ENCODE measurements at places on chromosomes 7 and 10.
A peak's percentile ranks its signal among the peaks of the same experiment; 100 is the strongest.

DNA sequence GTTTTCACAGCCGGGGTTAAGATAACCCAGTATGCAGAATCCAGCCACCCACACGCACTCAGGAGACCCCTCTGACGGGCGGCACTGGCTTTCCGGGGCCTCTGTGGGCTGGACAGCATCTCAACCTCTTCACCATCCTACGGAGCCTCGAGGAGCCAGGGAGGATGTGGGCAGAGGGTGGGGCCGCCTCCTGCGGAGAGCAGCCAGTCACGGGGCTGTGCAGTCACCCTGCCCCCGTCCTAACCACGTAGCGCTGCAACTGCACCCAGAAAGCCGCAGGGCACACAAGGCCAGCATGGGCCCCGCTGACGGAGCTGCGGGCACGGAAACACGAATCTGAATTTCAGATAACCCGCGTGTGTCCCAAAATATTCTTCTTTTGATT lies 270.3 kb downstream of the ELFN1 start:
- peak; percentile 65 for DNase-seq

DNA sequence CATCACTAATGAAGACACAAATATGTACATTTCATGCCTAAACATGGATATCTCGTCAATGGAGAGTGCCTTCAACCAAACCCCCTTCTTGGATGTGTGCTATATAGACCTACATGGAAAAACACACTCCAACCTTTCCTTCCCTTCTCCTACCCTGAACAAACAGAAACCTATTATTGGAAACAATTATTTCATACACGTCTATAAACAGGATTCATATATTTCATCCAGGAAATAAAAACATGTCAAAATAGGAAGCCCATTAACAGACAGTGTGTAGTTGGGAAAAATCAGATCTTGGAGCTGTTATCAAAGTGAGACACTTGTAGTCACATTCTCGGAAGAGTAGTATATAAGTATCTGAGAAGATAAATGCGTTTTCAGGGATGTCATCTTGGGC lies 81.1 kb downstream of the NRP1 start:
- DNase-seq: no peak

GRCh38 chr7:143120691-143121405 lies 11.0 kb upstream of the PIP start:
- no peak for DNase-seq

DNA sequence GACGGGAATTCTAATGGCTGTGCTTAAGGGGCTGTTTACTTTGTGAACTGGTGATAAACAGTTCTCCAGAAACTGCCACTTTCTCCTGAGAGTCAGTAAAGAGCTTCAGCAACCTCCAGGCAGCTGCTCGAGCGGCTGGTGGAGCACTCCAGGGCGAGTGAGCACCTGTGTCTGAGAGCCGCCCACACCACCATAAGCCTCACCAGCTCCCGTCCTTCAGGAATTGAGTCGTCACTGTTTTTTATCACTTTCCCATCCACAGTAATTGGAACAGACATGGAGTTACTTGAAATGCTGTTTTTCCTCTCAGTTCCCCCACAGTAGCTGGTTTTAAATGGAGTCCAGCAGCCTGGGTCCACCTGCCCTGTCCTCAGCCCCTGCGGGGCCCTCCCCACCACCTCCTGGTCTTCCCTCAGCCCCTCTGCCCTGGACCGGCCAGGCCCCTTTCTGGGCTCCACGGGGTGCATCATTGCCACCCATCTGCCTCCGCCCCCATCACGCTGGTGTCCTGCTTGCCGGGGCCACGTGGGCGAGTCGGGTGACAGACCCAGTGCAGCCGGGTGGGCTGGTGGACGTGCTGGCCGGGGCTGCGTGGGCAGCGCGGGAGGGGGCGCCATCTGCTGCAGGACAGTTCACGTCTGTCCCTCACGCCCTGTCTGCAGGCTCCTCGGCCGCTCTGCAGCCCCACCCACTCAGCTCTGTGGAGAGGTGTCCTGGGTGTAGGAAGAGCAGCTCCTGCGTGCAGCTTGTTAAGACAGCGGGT lies 56.0 kb downstream of the NKX6-2 start:
- no peak for DNase-seq

GRCh38 chr7:75028299-75028698 lies 45.3 kb downstream of the RCC1L start:
- DNase-seq: no peak

GRCh38 chr10:72925951-72926465 lies 28.6 kb downstream of the PLA2G12B start:
- DNase-seq: no peak

DNA sequence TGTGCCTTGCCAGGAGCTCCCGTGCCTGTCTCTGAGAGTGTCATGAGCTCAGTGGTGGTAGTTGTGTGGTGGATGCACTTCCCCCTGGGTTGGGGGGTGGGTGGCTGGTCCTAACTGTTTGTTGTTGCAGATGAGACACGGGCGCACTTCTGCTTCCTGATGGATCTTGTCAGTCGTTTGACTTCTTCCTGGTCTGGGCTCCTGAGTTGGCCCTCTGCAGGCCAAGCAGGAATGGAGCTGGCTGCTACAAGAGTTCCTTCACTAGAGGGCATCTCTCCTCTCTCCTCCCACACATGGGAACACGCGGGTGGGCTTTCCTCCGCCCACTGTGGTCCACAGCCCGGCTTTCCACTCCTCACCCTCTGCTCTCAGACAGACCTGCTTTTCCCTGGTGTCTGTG lies 82.0 kb downstream of the BMS1 start:
- no peak for DNase-seq

GRCh38 chr10:47305566-47305965 lies 5.6 kb downstream of the GDF10 start:
- DNase-seq: no peak

GRCh38 chr7:83267141-83267631 lies 104.5 kb upstream of the PCLO start:
- no peak for DNase-seq

DNA sequence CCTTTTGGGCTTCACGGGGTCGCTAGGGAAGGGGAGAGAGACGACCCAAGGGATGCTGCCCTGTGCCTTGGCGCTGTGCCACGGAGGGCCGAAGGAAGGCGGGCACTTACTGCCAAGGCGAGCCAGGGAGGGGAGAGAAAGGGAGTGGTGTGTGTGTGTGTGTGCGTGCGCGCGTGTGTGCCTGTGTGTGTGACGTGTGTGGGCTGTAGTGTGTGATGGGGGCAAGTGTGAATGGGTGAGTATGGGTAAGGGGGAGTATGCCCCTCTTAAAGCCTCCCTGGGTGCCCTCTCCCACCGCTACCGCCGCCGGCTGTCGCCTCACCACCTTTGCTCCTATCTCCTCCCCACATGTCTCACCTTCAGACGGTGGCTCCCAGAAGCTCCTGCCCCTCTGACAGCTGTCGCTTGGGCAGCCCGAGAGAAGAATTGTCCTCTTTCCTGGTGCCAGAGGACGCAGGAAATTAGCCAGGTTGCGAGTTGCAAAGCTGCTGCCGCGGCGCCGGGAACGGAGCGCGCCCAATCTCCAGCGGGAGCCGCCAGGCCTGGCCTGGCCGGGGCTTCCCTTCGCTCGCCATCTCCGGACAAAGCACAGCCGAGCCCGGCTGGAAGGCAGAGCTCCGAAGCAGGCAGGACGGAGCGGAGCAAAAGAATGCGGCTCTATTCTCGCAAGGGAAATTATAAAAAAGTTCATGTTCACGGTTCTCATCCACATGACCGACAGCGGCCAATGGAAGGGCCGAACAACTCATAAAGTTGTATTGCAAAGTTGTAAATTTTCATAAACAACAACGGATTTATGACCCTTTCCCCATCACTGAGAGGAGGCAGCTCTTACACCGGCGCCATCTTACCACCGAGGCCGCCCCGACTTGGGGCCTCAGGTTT lies at the start of gene HOXA3:
HOXA3 (minus strand) TSS at position 653 of the 885 bp plus-strand sequence. CDS start 41,943 bp downstream, outside the sequence.
- DNase-seq: peak; percentile 78

GRCh38 chr7:151652111-151652510 lies 132.4 kb upstream of the RHEB start:
- no peak for DNase-seq

DNA sequence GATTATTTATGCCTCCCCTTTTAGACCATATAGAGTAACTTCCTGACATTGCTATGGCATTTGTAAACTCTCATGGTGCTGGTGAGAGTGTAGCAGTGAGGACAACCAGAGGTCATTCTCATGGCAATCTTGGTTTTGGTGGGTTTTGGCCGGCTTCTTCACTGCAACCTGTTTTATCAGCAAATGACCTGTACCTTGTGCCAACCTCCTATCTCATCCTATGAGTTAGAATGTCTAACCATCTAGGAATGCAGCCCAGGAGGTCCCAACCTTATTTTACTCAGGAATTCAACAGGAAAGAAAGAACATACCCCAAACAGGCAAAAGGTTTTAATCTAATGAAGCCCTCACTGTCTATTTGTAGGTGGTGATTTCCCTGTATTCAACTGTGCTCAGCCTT lies 205.4 kb upstream of the YAE1 start:
- no peak for DNase-seq

GRCh38 chr10:118793545-118793944 lies 38.8 kb upstream of the CACUL1 start:
- no peak for DNase-seq

- DNase-seq: peak; percentile 14
Observed at GRCh38 chr10:86373828-86374227, 7.2 kb upstream of the GRID1 start.

DNA sequence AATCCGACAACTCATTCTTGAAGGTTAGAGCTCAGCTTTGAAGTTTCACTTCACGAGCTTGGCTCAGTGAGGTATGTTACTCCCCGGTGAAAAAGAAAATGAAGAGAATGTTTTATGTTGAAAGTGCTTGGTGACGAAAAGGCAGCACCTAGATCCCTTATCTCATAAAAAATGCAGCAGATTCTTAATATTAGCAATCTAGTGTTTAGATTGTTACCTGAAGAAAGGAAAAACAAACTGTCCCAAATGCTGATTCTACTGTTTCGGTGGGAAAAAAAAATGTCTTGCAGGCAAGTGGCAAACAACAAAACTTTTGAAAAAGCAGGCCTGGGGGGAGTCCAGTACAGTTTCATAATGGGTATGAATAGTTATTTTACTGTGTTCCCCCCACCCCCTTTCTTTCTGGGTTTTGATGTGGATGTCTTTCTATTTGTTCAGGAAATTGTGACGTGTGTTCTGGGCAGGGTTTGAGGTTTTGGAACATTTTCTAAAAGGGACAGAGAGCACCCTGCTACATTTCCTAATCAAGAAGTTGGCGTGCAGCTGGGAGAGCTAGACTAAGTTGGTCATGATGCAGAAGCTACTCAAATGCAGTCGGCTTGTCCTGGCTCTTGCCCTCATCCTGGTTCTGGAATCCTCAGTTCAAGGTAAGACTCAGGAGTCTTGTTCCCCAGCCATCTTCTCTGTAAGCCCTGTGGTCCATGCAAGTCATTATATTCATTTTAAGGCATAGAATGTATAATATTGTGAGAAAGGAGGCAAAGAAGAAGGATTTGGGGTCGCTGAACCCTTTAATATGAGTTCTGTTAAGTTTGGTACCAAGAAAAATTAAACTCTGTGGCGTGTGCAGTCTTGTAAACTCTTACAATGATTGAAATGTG lies at the start of gene SRGN:
SRGN (plus strand) TSS at position 514 of the 881 bp plus-strand sequence; CDS start at position 569, 55 bp downstream.
- DNase-seq: peak; percentile 84

DNA sequence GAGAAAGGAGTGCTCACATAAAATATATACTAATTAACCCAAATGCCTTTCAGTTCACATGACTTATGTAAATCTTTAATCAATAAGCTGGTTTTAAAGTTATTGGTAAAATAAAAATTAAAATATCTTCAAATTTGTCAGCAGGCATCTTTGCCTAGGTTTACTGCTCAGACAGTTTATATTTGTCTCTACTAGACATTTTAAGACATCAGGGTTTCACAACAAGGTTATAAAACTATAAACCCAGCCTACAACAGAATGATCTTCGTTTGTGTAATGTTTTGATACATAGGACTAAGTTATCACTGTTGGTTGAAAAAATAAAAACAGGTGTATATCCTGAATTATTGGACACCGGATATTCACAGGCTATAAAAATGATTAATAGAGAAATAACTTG lies 67.4 kb downstream of the TYW1B start:
- DNase-seq: no peak

GRCh38 chr7:76074972-76075370 lies 27.1 kb downstream of the MDH2 start:
- DNase-seq: no peak

GRCh38 chr7:129017933-129018538 lies 36.9 kb downstream of the TNPO3 start:
- DNase-seq: no peak

DNA sequence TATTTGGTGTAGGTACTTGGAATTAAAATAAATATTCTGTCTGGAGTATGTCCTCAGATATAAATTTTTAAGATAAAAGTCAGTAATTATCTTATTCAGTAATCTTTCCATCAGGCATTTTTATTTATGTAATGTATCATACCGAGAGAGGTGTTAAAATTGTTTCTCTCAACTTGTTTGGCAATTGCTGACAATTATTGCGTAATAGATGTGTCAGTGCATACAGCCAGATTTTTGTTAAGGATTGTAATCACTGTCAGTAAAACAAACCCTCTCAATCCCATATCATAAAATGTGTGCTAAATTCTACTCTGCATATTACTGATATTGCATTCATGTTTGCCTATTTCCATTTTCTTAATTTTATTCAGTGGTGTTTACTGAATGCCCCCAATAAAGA lies 69.2 kb downstream of the CNTNAP2 start:
- no peak for DNase-seq

GRCh38 chr7:96187735-96188134 lies 134.2 kb downstream of the SLC25A13 start:
- no peak for DNase-seq

DNA sequence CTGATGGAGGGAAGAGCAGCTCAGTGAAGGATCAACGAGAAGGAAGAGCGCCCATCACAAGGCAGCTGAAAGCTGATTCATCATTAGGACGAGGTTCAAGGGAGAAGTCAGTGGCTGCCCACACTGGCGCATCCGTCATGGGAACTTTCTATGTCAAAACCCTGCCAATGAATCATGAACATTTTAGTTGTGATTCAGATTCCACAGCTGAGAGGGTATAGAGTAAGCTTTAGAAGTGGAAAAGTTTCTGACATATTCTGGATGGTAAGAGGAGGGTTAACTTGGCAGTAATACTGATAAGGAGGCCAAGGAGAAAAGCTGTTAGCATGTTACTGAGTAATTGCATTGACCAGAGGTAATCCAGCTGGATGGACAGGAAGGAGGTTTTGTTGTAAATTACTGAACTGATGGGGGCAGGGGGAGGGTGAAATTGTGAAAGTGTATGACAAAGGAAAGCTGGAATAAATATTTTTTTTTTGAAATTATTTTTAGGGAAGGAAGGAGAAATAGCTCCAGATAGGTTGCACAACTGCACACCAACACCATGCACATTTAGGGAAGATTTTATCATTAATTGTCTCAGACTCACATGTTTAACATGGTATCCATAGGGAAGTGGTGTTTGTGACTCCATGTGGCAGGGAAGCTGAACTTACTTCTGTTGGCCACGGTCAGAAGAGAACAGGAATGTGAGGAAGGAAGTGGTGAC lies 78.3 kb upstream of the NRP1 start:
- peak; percentile 69 for DNase-seq
